ENCODE measurements at places on chromosomes 16 and 17. TPM values are rescaled to one million over a fixed set of nuclear protein-coding genes. Genes with fewer than 3 reads are reported as not detected.

The SERPINF2 gene
- 14.9 TPM for total RNA-seq

The CMIP gene
- total RNA-seq, result 48.9 TPM

The KRTAP1-5 gene
- total RNA-seq, result not detected

The TVP23A gene
- 5.6 TPM for total RNA-seq

Measured in aorta (tissue), 5 donors.